ENCODE measurements at places on chromosomes 2 and 18. TPM values are rescaled to one million over a fixed set of nuclear protein-coding genes. Genes with fewer than 3 reads are reported as not detected.

DNA sequence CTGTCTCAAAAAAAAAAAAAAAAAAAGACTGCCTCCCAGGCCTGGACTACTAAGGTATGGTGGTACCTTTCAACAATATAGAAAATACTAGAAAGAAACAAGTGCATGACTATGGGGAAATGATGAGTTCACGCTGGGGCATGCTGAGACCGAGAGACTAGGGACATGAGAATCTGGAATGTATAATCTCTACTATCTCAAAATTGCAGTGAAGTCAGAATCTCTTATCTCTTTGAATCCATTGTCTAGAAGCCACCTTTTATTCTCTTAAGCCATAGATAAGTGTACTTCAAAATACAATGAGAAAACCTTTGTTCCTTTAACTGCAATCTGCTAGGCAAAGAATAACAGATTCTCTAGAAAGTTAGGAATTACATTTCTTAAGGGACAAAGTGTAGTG, 5.6 kb downstream of the FRZB start:
- no peak for DNase-seq

DNA sequence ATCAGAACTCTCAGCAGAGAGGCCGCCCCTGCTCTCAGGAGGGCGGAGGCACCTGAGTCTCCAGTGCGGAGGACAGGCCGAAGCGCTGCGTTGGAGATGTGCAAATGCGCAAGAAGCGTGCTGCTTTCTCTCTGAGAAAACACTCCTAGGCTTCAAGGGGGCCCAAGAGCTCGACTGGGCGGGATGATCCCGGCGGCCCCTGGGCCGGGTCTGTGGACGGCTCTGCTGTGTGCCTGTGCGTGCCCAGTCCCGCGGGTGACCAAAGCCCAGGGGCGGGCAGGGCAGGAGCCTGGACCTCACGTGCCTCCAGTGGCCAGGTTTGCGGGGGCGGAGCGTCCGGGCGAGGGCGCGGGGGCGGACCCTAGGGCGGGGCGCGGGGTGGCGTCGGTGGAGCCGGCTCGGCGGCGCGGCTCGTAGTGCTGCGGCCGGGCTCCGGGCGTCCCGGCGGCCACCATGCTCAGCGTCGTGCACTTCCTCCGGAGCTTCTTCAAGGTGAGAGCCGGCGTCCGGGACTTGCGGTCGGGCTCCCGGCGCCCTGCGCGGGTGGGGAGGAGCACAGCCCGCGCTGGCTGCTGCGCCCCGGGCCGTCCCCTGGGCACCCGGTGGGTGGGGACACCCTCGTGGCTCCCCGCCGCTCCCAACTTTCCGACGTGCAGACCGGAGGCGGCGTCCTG, at the start of gene ARHGEF4:
Gene ARHGEF4 (plus strand): TSS at position 414 of the 674 bp plus-strand sequence. CDS start 40 bp downstream, at position 454.
- no peak for DNase-seq

Gene LRATD1
- 34.8 TPM for polyA plus RNA-seq

GRCh38 chr2:86764661-86765309, 25.9 kb downstream of the CD8A start:
- DNase-seq: no peak

Gene CDH19
- 3.4 TPM for polyA plus RNA-seq

GRCh38 chr18:54845787-54846186, 17.5 kb downstream of the RAB27B start:
- no peak for DNase-seq

DNA sequence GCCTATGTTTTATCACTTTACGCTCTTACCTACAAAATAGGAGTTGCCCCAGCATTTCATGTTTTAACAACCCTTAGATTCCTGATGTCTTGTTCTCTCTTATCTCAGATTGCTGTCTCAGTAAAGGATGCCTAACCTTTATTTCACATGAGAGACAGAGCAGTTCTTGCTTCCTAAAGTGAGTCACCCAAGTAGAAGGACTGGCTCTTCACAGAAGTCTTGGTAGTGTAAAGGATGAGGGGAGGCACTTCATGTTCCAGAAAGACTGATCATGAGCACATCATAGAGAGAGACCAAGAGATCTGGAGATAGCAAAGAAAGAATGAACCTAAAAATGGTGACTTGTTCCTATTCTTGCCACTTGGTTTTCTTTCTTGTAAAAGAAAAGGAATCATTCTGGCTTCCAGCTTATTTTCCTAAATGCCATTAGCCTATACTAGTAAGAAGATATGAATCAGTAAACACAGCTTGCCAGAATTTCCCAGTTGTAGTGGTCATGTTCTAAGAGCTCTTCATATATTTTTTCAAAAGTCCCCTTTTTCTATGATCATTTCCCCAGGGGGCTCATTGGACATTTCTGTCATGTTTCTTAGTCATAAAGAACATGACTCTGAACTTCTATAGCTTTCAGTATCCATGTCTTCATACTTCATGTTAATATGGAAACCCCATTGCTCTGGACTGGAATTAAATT, 54.9 kb downstream of the MAPRE2 start:
- no peak for DNase-seq

- DNase-seq: no peak
These were observed 229.1 kb upstream of the RBBP8 start for GRCh38 chr18:22703883-22704585.

- no peak for DNase-seq
These were observed 99.9 kb downstream of the DYM start for GRCh38 chr18:49360582-49360981.

GRCh38 chr2:10704034-10704594, 14.3 kb upstream of the NOL10 start:
- DNase-seq: peak; percentile 2

Gene SMC6
- 6.6 TPM for polyA plus RNA-seq

Gene RFTN2
- 3.6 TPM for polyA plus RNA-seq

- no peak for DNase-seq
These were observed 76.4 kb upstream of the ZEB2 start for GRCh38 chr2:144596073-144596871.

GRCh38 chr2:148132412-148132811, 111.5 kb downstream of the MBD5 start:
- DNase-seq: no peak

DNA sequence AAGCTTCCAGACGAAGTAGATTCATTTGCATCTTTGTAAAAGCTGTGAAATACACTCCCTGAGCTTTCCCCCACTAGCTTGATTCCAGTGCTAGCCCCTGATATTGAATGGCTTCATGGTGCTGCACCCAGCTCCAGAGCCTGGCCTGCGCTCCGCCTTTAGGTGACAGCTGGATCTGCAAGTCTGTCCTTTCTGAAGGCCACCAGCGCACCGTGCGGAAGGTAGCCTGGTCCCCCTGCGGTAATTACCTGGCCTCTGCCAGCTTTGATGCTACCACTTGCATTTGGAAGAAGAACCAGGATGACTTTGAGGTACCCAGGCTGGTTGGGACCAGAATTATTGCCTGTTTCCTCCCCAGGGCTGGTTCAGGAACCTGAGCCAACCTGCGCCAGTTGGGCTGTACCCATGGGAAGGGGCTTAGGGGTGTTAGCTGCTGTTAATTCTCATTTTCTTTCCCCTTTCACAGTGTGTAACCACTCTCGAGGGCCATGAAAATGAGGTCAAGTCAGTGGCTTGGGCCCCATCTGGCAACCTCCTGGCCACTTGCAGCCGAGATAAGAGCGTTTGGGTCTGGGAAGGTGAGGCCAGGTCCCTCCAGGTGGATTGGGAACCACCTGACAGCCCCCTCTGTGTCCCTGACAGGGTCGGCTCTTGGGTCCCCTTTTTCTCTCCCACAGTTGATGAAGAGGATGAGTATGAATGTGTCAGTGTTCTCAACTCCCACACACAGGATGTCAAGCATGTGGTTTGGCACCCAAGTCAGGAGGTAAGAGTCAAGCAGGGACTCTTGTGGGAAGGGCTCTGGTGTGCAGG, 1.3 kb downstream of the CIAO1 start:
- DNase-seq: no peak

Gene ITPRIPL1
- 0.23 TPM for polyA plus RNA-seq

GRCh38 chr18:11149441-11150270, at the start of gene PIEZO2:
TSS of gene PIEZO2 (minus strand) at chr18:11149569. CDS start at chr18:11148588, 981 bp downstream.
- DNase-seq: peak; percentile 84

- DNase-seq: no peak
These were observed 21.4 kb upstream of the RUFY4 start for GRCh38 chr2:218047536-218048225.

- no peak for DNase-seq
These were observed 99.6 kb downstream of the KCTD1 start for GRCh38 chr18:26448714-26449159.

DNA sequence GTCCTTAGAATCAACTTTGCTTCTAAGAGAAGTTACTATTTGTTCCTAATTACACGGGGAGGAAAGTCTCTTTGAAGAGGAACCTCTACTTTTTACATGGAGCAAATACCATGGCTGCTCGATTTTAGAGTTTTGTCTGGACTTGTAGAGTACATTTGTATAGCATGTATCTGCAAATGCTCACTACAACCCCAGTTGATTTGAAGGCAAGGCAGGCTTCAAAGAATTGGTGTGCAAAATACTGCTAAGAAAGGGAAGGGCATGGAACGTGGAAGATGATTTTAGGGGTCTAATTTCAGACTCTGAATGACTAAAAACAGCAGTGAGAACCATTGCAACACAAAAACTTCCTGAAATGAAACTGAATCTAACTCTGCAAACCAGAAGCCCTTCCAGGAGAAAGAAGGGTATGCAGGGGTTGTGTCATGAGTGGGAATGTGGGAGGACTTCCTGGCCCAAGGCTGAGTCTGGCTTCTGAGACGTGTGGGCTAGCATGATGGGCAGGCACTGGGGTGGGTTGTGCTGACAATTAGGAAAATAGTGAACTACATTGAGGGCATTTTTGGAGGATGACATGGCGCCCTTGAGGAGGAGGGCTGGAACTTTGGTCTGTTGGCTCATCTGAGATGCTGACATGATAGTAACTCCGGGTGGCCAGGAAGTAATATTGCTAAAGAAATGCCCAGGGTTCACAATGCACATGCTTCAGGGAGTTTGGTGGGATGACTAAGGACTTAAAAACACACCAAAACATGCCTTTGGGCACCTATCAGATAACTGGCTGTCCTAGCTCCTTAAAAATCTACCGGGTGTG, 18.9 kb upstream of the IL1R2 start:
- DNase-seq: no peak

Gene GPR45
- polyA plus RNA-seq: not detected

GRCh38 chr2:63058921-63059792, 8.5 kb downstream of the OTX1 start:
- peak; percentile 61 for DNase-seq

GRCh38 chr2:55887901-55888624, 35.5 kb downstream of the EFEMP1 start:
- no peak for DNase-seq

GRCh38 chr2:217219164-217219520, 359.3 kb upstream of the TNP1 start:
- DNase-seq: no peak

Gene EMILIN1
- 5.3 TPM for polyA plus RNA-seq

GRCh38 chr2:237485844-237486243, 1.2 kb upstream of the MLPH start:
- DNase-seq: no peak

- DNase-seq: no peak
These were observed 164.1 kb upstream of the BOD1L2 start for GRCh38 chr18:56982766-56983165.

Gene NAT8
- polyA plus RNA-seq: 0.25 TPM

GRCh38 chr2:190718652-190719526, 70.0 kb downstream of the NAB1 start:
- no peak for DNase-seq

All from sigmoid colon (tissue), 7 donors.